Esophagus squamous epithelium (tissue), 5 donors: ENCODE measurements at places on chromosomes 2 and 18.

DNA sequence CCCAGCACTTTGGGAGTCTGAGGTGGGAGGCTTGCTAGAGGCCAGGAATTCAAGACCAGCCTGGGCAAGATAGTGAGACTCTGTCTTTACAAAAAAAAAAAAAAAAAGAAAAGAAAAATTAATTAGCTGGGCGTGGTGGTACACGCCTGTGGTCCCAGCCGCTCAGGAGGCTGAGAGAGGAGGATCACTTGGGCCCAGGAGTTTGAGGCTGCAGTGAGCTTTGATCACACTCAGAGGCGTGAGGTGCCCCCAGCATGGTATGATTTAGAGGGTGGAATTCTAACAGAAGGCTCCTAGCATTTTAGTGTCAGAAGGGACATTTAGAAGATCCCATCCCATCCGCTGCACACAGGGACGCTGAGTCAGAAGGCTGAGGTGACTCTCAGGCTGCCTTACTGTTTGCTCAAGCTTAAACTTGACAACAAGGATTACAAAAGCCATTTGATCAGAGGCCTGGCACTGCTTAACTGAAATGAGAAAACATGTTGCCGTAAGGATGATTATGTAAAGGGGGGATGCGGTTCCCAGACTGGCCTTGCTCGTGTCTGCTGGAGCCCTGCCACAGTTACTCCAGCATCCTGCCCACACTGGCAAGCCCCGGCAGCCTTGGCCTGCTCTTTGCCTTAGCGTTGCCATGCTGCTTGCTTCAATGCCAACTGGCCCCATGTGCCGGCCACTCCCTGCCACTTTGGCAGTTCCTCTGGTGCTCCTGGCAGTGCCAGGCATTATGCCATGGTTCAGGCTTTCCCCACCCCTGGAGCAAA is 45.6 kb upstream of the SLC1A4 start:
- no peak for DNase-seq

- DNase-seq, result no peak
These were observed 196.4 kb upstream of the ACVR2A start for GRCh38 chr2:147648471-147648870.

DNA sequence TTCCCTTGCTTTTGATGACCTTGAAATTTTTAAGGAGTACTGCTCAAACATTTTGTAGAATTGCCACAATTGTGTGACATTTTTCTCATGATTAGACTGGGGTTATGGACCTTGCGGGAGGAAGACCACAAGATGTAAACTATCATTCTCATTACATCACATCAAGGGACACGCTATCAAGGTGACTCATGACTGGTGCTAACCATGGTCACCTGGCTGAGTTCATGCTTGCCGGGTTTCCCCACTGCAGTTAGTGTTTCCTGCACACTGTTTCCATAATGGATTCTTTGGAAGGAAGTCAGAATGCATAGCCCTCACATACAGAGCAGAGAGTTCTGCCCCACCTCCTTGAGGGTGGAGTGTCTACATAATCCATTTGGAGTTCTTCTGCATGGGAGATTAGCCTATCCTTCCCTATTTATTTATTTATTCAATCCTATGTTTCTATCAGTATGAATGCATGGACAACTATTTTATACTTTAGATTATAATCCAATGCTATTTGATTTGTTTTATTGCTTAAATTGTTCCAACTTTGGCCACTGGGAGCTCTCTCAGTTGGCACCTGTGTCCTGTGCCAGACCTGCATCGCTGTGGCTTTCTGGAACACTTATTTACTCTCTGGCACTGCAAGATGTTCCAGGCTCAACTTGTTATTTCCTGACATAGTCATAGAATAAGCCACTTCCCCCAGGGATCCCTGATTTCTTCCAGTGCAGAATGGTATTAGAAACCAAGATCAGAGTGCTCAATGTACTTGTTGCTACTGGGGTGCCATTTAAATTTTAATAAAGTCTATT is 6.0 kb downstream of the MC2R start:
- DNase-seq, result no peak

- DNase-seq, result no peak
These were observed 214.2 kb downstream of the MREG start for GRCh38 chr2:215799194-215799593.

- no peak for DNase-seq
These were observed 34.0 kb downstream of the NAPG start for GRCh38 chr18:10559553-10560451.

- DNase-seq, result no peak
These were observed 24.1 kb downstream of the GIGYF2 start for GRCh38 chr2:232721261-232721660.
